ENCODE measurements at places on chromosomes 3 and 15. TPM values are rescaled to one million over a fixed set of nuclear protein-coding genes. Genes with fewer than 3 reads are reported as not detected.

Gene OPA1
- 80.6 TPM for total RNA-seq

DNA sequence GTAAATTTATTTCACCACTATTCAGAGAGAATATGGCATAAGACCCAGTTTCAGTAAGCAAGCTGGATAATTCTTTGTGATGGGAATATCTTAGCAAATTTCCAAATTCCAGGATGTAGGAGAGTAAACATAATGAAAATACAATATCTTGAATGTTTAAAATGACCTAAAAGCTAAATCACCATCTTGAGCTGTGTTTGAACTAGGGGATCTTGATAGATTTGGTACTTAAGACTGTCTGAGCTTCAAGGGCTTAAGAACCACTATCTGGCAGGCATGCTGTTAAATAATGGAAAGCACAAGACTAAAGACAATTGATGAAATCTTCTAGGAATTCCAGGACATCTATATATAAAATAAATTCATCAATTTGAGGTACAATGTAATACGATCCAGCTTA is 217.7 kb downstream of the ATP8B4 start:
- no peak for DNase-seq

- no peak for DNase-seq
Measured at GRCh38 chr3:112376241-112376911, 43.4 kb downstream of the CD200 start.

- no peak for DNase-seq
Measured at GRCh38 chr15:29035336-29036285, 149.8 kb downstream of the APBA2 start.

GRCh38 chr15:68466876-68467275 is 34.9 kb upstream of the ITGA11 start:
- DNase-seq: no peak
